Activated CD4-positive, alpha-beta memory T cell treated with anti-CD3 and anti-CD28 coated beads for 36 hours (primary cell): ENCODE measurements at places on chromosomes 7 and 10. TPM values are rescaled to one million over a fixed set of nuclear protein-coding genes. Genes with fewer than 3 reads are reported as not detected.
A peak's percentile ranks its signal among the peaks of the same experiment; 100 is the strongest.

Gene DNAJB12
- total RNA-seq = 19.8 TPM

Gene H2BK1
- total RNA-seq = not detected

Gene RGR
- not detected for total RNA-seq

Gene FAM25G
- not detected for total RNA-seq

Gene GAD2
- not detected for total RNA-seq

Gene CYP3A4
- not detected for total RNA-seq

DNA sequence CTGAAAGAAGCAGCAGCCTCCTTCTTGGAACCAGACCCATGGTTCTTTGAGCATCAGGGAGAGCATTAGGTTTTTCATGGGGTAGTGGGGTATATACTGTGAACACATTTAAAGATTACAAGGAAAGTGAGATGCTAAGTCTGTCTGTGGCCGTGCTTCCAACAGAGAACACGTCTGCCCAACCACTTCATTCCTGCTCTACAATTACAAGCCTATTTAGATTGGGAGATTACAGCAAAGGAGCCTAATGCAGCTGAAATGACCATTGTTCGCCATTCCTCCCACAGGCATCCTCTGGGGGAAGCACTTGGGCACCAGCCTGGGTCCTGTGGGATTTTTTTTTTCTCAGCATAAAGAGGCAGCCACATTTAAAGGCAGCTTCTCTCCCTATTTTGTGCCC is 536.4 kb downstream of the XPNPEP1 start:
- no peak for DNase-seq
- no peak overlapping the region for H3K27ac ChIP-seq
- H3K4me3 ChIP-seq = no peak overlapping the region
- H3K27me3 ChIP-seq = no peaks in the 10 kb centered on the region
- no peaks in the 10 kb centered on the region for H3K36me3 ChIP-seq

DNA sequence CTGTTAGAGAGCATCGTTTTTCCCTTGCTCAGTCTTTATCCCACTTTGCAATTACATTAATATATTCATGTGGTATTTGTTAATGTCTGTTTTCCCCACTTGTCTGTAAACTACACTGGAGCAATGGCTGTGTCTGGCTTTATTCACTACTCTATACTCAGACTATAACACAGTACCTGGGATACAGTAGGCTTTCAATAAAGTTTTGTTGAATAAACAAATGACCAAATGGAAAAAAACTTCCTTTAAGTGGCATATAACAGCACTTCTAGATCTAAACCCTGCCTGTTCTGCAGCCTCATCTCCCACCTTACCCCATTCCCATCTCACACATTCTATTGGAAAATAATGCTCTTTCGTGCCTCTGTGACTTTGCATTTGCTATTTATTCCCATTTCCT is 57.3 kb upstream of the SPOCK2 start:
- H3K27me3 ChIP-seq = no peaks in the 10 kb centered on the region
- peaks cover 4% of the 10 kb centered on the region for H3K36me3 ChIP-seq
- H3K4me3 ChIP-seq = no peak overlapping the region
- H3K4me1 ChIP-seq = peaks cover 14% of the 10 kb centered on the region

DNA sequence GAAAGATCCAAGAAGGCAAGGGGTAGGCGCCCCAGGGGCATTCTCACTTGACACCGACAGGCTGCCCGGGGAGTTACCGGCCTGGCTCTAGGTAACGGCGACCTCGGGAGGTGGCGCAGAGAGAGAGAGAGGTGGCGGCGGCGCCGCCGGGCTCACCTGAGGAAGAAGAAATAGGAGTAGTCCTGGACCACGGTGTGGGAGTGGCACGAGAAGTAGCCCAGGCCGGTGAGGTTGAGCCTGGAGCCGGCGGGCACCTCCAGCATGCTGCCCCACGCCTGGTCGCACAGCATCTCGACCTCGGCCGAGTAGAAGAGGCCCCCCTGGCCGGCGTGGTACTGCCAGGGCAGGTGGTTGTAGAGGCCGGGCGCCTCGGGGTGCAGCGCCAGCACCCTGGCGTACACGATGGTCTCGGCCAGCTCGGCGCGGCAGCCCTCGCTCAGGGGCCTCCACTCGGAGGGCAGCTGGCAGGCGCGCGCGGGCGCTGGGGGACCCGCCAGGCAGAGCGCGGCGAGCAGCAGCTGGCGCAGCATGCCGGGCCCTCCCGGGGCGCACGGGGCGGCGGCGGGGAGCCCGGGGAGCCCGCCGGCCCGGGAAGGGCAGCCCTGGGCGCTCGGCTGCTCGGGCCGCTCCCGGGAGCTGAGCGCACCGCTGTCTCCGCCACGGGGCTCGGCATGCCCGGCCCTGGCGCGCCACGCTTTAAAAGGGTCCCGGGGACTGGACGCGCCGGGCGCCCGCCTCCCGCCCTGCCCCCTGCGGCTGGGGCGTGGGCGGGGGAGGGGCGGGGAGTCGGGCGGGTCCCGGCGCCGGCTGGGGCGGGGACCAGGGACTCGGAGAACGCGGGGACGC is at the start of gene CCDC3:
Gene CCDC3, minus strand, starts transcription at position 673 of the 846 bp plus-strand sequence. Its CDS starts 143 bp downstream, at position 530.
- no peak within 1 kb of the TSS for H3K27ac ChIP-seq
- H3K36me3 ChIP-seq = no peaks in the 10 kb centered on the region
- H3K4me1 ChIP-seq = peaks cover 3% of the 10 kb centered on the region
- H3K4me3 ChIP-seq = peak within 1 kb of the TSS; percentile 49
- peak; percentile 22 for DNase-seq
- peaks cover 52% of the 10 kb centered on the region for H3K27me3 ChIP-seq

GRCh38 chr10:94344522-94345122 is 18.1 kb downstream of the NOC3L start:
- DNase-seq = no peak
- H3K27me3 ChIP-seq = no peaks in the 10 kb centered on the region
- H3K4me3 ChIP-seq = no peak overlapping the region
- H3K4me1 ChIP-seq = no peaks in the 10 kb centered on the region
- H3K27ac ChIP-seq = no peak overlapping the region
- peaks cover 37% of the 10 kb centered on the region for H3K36me3 ChIP-seq

DNA sequence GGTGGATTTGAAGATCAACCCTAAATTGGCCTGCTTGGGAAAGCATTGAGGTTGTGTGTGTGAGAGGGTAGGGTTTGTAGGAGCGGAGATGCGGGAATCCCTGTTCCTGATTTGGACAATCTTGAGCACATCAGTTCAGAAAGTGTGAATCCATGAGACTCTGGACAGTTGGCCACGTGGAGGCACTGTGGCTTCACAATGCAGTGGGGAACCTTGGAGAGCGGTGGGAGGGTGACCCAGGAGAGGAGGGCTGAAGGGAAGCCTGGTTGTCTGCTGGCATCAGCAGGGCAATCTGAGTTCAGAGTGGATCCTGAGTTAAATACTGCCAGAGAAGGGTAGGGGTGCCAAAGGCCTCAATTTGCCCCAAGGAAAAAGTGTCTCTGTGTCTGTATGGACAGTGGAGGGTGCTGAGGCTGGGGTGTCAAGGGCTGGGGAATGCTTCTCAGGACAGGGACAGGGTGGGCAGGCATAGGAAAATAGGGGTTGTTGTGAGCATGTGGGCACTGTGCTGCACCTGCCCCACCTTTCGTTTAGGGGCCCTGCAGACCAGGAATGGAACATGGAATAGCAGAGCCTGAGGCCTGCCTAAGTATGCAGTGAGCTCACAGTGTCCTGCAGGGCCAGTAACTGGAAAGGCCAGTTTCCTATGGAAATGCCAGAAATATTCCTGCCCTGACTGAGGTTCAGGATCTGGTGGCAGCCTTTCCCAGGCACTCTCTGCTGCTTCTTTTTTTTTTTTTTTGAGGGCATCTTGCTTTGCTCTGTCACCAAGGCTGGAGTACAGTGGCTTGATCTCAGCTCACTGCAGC is 162.9 kb upstream of the PRSS58 start:
- no peaks in the 10 kb centered on the region for H3K27me3 ChIP-seq
- peak; percentile 30 for DNase-seq
- no peak overlapping the region for H3K4me3 ChIP-seq
- H3K27ac ChIP-seq = no peak overlapping the region

- H3K36me3 ChIP-seq = peaks cover 42% of the 10 kb centered on the region
- no peak overlapping the region for H3K4me3 ChIP-seq
- DNase-seq = no peak
- H3K27ac ChIP-seq = no peak overlapping the region
- no peaks in the 10 kb centered on the region for H3K27me3 ChIP-seq
- peaks cover 11% of the 10 kb centered on the region for H3K4me1 ChIP-seq
Measured at GRCh38 chr7:158760936-158761335, 56.3 kb upstream of the NCAPG2 start.

DNA sequence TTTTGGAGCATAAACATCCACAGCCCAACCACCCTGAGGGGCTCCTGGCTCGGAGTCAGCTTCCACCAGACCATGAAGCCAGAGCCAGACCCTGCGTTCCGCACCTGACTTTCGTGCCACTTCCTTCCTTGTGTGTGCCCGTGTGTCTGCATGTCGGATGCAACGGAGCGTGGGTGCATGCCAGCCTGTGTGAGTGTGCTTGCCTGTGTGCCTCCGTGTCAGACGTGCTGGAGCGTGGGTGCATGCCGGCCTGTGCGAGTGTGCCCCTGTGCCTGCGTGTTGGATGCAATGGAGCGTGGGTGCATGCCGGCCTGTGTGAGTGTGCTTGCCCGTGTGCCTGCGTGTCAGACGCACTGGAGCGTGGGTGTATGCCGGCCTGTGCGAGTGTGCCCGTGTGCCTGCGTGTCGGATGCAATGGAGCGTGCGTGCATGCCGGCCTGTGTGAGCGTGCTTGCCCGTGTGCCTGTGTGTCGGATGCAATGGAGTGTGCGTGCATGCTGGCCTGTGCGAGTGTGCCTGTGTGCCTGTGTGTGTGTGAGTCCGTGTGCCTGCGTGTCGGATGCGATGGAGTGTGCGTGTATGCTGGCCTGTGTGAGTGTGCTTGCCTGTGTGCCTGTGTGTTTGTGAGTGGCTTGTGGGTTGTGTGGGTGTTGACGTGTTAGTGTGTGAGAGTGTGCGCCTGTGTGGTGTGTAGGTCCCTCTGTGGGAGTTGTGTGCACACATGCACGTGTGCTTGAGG is 28.1 kb upstream of the KNDC1 start:
- H3K27me3 ChIP-seq = no peaks in the 10 kb centered on the region
- no peaks in the 10 kb centered on the region for H3K4me1 ChIP-seq
- no peak overlapping the region for H3K4me3 ChIP-seq
- DNase-seq = peak; percentile 4

- H3K27ac ChIP-seq = no peak overlapping the region
- DNase-seq = no peak
- no peak overlapping the region for H3K4me3 ChIP-seq
- H3K36me3 ChIP-seq = no peaks in the 10 kb centered on the region
- no peaks in the 10 kb centered on the region for H3K4me1 ChIP-seq
Measured at GRCh38 chr7:80537091-80537490, 25.2 kb upstream of the GNAT3 start.

GRCh38 chr10:47406870-47407691 is 23.0 kb upstream of the ZNF488 start:
- no peak overlapping the region for H3K27ac ChIP-seq
- H3K27me3 ChIP-seq = peaks cover 2% of the 10 kb centered on the region
- no peak for DNase-seq
- H3K4me1 ChIP-seq = no peaks in the 10 kb centered on the region
- no peaks in the 10 kb centered on the region for H3K36me3 ChIP-seq

DNA sequence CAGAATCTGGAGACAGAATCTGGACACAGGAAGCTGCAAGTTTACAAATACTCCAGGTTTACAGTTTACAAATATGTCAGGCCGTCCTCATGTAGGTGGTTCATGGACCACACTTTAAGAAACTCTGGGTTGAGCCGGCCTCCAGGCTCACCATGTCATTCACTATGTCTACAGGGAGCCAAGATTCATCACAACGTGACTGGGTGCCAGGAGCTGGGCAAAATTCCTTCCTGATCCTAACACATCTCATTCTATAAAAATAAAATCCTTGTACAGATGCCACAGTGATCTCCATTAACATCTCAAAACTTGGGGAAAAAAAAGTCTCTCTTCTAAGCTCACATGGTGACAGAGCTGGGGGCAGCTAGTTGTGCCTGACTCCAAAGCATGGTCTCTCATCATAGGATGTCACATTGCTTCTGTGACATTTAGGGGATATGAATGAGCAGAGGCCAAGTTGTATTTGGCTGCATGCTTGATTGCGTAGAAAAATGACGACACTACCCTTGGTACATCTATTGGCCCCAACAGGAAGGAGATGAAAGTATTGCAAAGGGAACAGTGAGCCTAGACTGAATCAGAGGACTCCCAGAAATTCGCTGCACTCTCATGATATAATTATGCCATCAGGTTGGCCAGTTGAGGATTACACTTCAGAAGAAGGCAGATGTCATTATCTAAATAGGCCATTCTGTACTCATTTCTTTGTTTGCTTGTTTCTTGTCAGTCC is 35.9 kb downstream of the MTURN start:
- no peak for DNase-seq
- no peak overlapping the region for H3K27ac ChIP-seq
- no peaks in the 10 kb centered on the region for H3K36me3 ChIP-seq
- H3K4me3 ChIP-seq = no peak overlapping the region

DNA sequence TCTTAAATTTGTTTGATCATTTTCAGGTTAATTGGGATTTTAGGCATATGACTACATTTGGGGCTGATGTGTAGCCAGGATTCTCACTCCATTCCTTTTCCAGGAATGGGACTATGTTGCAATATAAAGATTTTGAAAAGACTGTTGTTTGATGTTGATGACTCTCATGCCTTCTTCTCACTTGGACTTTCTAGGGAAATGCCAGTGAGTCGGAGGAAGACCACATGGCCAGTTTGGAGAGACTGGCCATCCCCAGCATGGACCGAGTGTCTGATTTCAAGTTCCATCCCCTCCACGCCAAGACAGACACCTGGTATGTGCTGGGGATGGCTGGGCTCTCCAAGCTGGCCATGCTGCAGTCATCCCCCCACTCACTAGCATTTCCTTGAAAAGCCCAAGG is 5.5 kb downstream of the IGFBP3 start:
- no peak overlapping the region for H3K4me3 ChIP-seq
- no peak for DNase-seq
- H3K27me3 ChIP-seq = peaks cover 21% of the 10 kb centered on the region
- H3K4me1 ChIP-seq = peaks cover 7% of the 10 kb centered on the region

GRCh38 chr7:20545016-20545415 is 70.5 kb upstream of the ABCB5 start:
- H3K27ac ChIP-seq = no peak overlapping the region
- no peak for DNase-seq
- no peaks in the 10 kb centered on the region for H3K36me3 ChIP-seq

GRCh38 chr10:66572700-66573099 is 353.1 kb upstream of the LRRTM3 start:
- H3K27ac ChIP-seq = no peak overlapping the region
- DNase-seq = no peak
- no peaks in the 10 kb centered on the region for H3K36me3 ChIP-seq
- H3K4me1 ChIP-seq = no peaks in the 10 kb centered on the region
- H3K4me3 ChIP-seq = no peak overlapping the region

GRCh38 chr7:69078997-69079769 is 519.1 kb upstream of the AUTS2 start:
- DNase-seq = no peak
- no peaks in the 10 kb centered on the region for H3K36me3 ChIP-seq
- no peak overlapping the region for H3K4me3 ChIP-seq
- H3K27ac ChIP-seq = no peak overlapping the region
- H3K4me1 ChIP-seq = no peaks in the 10 kb centered on the region

DNA sequence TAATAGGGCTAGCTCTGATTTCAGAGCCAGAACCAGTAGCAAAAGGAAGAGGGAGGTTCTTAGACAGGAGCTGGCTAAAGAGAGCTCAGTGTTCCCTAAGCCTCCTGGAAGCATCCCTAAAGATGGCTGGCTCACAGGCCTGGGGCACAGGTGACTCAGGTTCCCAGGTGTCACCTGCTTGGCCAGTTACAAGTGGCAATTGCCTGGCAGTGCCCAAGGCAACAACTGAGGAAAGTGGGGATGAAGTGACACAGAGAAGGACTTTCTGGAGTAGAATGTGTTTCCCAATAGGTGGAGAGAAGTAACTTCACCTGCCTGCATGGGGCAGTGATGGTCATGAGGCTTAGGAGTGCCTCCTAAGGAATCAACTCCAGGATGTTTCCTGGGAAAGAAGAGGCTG is 66.5 kb upstream of the EEPD1 start:
- H3K27ac ChIP-seq = no peak overlapping the region
- H3K27me3 ChIP-seq = no peaks in the 10 kb centered on the region
- H3K4me1 ChIP-seq = no peaks in the 10 kb centered on the region
- DNase-seq = no peak
